ENCODE measurements at places on chromosomes 3 and 15.

DNA sequence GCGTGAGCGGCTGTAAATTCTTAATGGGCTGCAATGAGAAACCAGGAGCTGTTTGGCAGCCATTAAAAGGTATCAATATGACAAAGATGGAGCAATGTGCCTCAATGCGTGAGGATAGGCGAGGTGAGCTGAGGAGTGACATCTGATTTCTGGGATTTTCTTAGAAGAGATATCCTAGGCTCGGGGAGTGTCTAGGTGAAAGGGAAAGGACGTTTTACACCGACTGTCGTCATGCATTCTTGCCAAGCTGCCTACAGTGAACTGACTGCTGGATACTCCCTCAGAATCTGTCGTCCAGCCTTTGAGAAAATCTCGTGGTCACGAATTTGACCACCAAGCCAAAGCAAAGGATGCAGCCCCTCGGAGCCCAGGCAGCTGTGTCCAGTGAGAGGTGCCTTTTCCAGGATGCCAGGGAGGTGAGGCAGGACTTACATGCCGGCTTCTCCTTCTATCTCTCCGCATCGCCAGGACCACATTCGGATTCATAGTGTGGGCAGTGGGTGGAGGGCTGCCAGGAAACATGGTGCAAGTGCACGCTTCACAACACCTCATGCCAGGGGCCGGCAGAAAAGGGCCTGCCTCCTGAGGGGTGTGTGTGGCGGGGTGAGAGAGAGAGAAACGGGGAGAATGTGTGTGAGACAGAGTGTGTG is 80.3 kb upstream of the ABHD17C start:
- no peak for DNase-seq

DNA sequence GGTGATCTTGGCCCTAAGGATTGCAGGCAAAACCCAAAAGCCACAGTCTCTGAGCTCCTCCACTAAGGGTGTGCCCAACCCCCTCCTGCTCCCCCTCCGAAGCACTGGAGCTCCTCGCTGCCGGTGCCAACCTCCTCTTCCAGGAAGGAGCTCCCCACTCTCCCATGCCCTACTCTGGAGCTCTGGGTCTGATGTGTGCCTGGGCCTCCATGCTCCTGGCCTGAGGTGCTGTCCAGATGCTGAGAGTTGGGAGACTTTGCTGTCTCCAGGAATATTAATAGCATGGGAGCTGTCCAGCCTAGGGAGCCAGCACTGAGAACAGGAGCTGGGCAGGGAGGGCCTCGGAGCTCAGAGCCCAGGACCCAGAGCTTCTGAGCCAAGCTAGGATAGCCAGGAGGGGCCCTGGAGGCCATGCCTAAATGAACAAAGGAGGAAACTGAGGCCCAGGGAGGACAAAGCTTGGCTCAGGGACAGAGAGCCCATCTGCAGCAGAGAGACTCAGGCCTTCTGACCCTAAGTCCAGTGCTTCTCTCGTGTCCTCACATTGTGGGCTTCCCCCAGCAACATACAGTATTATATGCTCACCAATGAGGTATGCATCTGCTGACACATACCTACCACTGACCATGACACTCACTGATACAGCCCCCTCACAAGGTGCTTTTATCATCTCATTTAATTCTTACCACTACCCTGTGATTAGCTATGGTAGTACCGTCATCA is 36.9 kb upstream of the HERC1 start:
- DNase-seq: no peak

DNA sequence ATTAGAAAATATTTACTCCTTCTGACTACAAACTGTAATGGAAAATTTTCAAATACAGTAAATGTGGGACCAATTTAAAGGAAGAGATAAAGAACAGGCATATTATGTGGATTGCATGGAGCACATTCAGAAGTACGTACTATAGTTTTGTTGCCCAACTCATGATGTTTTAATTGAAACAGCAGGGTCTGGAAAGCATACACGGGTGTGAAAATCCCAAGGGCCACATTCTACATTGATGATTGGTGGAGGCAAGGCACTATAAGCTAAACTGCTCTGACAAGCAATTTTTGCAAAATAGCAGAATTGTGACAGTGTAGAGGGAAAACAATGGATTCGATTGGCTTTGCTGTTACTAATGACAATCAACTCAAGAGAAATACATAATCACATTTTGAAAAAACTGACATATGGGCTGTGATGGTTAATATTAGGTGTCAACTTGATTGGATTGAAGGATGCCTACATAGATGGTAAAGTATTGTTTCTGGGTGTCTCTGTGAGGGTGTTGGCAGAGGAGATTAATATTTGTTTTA is 458.6 kb downstream of the PYDC2 start:
- DNase-seq: no peak

GRCh38 chr3:109687626-109688025 is 350.3 kb upstream of the DPPA4 start:
- no peak for DNase-seq

- DNase-seq: no peak
Observed at GRCh38 chr3:21170964-21171363, 580.0 kb downstream of the ZNF385D start.

GRCh38 chr15:36079021-36079420 is 500.4 kb upstream of the CDIN1 start:
- no peak for DNase-seq

- DNase-seq: no peak
Observed at GRCh38 chr3:179318876-179319275, 4.0 kb upstream of the ZNF639 start.

GRCh38 chr3:188049606-188050530 is 104.1 kb upstream of the LPP start:
- DNase-seq: peak; percentile 46

DNA sequence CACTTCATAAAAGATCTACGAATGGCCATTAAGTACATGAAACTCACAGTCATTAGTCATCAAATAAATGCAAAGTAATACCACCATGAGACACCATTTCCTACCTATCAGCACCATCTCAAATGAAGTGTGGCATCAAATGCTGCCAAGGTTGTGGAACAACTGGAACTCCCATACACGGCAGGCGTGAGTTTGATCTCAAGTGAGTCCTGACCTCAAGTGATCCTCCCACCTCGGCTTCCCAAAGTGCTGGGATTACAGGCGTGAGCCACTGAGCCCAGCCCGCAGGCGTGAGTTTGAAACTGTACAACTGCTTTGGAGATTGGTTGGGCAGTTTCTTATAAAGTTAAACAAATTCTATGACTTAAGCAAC is 28.8 kb upstream of the HDAC11 start:
- no peak for DNase-seq

DNA sequence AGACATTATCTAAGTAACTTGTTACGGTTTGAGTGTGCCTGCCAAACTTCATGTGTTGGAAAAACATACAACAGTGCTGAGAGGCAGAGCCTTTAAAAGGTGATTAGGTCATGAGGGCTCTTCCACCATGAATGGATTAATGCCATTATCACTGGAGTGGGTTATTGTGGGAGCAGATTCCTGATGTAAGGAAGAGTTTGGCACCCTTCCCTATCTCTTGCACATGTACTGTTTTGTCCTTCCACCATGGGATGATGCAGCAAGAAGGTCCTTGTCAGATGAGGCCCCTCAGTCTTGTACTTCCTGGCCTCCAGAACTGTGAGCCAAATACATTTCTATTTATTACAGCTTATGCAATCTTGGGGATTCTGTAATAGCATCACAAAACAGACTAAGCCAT is 413.9 kb downstream of the EPHA3 start:
- DNase-seq: no peak

DNA sequence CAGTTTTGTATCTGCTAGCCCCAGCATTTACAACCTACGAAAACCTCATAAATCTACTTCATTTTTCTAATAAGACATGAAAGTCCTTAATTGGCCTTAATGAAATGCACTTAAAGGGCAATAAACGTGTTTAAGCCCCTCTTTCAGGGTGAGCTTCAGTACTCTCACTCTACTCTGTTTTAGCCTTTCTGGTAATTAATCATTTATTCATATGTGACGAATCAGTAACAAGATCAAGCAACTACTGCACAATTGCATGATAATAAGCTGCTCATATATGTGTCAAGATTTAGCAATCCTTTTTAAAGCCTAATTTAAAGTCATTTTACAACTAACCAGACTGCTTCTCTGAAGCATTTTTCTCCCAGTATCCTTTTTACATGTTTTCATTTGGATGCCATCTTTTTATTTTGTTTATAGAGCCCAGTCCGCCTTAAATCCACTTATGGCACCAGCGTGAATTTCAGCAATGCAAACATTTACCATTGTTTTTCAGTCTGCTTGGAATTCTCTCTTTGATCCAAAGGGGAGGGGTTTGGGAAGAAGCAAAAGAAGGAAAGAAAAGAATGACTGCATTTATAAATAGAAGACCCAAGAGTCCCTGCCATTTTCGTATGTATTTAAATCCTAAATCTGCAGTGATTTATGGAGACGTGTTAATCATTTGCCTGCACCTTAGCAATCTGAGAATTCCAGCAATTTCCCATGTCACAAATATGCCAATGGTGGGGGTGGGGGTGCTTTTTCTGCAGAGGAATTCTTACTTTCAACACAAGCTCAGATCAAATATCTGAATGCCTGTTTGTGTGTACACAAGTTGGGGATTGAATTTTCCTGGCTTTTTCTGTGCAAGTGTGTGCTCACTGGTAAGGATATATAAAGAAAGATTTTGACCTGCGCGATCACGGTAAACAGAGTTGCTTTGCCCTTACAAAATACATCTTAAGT is 230.8 kb upstream of the TBC1D5 start:
- DNase-seq: no peak

Data from CD4-positive, alpha-beta memory T cell (primary cell).